ENCODE measurements at places on chromosomes 3 and 15.

DNA sequence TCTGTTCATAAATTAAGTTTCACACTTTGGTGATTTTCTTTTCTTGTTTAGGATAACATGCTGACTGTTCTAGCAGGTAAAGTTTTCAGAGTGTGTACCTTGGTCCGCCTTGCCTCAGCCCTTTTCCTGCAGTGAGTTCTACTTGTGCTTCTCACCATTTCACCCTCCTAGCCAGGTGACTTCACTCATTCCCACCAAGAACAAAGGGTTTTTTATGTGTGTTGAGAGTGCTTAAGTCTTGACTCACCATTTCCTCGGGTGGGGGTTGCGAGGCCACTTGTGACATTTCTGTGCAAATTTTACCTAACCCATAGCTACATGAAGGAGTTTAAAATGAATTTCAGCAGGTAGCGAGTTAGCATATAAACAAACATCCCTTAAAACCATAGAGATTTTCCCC is 81.4 kb downstream of the C3orf38 start:
- DNase-seq = no peak

DNA sequence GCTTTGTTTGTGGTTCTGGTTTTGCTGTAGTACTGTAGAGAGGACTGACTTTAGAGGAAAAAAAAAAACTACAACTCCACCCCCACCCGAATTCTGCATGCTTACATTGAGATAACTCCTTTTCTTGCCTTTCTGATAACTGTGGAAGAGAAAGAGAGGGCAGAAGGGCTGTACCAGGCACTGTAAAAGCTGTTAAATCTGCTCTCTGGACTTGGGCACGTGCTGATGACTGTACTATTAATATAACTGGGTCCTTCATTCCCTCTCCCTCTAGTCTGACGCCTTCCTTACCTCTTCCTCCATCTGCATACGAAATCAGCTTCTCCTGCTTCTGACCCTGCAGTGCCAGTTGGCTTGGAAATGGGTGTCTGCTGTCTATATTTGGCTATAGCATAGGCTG is 15.0 kb downstream of the MAPKBP1 start:
- DNase-seq = no peak

- no peak for DNase-seq
Measured at GRCh38 chr3:148997623-148998022, 6.3 kb downstream of the GYG1 start.

DNA sequence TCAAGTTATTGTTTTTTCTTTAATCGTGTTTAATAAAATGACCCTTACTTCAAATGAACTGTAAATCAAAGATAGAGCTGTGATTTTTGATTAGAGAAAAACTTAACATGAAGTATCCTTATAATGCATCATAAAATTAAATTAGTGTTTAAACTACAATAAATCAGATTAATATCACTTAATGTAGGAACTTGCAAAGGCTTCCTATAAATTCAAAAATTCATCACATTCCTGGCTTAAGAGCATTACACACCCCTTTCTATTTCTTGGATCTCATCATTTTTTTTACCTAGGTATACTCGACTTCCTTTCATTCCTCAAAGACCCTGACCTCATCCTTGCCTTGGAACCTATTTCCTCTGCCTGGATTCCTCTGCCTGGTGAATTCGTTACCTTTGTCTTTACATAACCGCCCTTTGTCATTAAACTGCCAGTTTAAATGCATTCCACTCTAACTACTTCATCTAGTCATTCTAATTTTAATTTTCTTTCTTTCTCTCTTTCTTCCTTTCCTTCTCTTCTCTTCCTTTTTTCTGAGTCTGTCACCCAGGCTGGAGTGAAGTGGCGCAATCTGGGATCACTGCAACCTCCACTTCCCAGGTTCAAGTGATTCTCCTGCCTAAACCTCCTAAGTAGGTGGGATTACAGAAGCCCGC is 1244.5 kb downstream of the OTOL1 start:
- no peak for DNase-seq
